ENCODE measurements at places on chromosomes 4 and X.

DNA sequence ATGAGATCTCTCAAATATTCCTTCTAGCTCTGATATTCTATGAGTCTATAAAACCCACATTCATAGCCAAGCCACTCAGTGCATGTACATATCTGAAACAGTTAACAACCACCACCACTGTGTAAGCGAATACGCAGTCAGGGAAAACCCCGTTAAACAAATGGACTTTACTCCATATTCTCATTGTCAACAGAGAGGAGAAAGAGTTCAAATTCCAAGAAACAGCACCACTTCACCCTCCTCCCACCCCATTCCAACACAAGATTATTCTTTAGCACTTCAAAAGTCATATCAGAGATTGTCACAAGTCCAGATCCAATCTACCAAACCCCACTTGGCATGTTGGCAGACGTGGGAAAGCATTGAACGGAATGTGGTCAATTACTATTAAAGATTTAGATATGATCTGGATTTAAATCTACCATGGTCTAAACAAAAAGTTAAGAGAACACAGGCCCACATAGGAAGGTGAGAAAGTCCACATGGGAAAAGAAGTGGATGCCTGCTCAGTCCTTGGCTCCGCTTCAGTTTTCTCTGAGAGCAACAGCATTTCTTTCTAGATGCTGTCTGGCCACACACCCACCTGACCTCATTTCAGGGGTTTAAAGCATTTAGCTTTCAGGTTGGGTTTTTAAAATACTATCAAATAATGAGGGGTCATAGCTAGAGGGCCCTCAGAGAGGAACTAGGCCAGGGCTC, 39.8 kb upstream of the KLHL13 start:
- no peak for DNase-seq

GRCh38 chrX:155215443-155216178, 649 bp upstream of the VBP1 start:
- DNase-seq = no peak

DNA sequence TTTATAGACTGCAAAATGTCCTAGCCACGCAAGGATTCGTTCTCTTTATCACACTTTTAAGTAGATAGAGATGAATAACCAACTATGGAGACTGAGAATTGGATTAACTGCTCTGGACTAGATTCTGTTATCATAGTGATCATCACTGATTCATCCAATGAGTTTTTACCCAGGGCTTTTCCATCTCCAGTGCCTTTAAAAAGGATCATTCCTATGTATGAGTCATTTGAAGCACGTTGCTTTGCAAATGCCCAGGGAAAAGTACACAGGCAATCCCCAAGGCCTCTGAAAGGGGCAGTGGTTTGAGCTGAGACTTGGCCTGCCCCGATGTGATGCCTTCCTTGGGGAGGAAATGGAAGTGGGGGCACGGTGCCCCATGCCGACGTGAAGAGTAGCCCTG, 122.7 kb upstream of the PSAPL1 start:
- DNase-seq = no peak

DNA sequence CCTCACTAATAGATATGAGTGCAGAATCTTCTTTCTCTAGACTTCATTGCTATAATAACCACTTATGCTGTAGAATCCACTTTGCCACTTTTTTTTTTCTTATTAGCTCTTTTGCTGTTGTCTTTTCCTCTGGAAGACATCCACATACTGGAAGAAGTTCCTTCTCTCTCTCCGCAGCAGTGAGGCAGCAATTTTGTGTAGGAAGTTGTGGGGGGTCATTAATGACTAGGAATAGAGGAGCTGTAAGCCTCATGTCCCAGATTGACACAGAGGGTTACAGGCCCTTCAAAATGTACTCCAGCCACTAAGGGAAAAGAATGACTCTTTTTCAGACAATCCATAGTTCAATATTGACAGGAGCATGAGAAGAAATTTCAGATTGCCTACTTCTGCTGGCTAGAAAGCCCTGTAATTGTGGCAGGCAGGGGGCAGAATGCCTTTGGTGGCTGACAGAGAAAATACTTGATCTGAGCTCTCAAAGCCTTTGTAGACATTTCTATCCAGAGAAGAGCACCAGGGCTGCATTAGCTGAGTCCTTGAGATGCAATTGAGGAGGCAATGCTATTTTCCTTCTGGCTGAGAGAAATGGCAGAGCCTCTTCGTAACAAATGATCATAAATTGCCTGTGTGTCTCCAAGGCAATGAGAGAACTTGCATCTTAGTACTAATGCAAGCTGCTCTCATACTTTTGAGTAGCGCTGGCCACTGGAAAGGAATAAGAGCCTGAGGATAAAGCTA, 856.2 kb downstream of the STIM2 start:
- no peak for DNase-seq

GRCh38 chr4:101171747-101172146, 175.6 kb downstream of the PPP3CA start:
- DNase-seq = no peak

DNA sequence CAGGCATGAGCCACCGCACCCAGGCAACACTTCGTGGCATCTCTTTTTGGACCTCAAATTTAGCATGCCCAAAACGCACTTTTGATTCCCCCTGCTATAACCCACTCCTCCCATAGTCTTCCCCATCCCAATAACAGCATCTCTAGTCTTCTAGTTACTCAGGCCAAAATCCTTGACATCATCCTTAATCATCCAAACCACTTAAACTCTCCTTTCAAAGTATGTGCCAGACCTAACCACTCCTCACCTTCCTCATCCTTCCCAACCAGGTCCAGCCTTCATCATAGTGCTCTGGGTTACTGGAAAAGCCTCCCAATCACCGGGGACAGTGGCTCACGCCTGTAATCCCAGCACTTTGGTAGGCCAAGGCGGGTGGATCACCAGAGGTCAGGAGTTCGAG, 41.9 kb downstream of the AFAP1 start:
- DNase-seq = no peak

DNA sequence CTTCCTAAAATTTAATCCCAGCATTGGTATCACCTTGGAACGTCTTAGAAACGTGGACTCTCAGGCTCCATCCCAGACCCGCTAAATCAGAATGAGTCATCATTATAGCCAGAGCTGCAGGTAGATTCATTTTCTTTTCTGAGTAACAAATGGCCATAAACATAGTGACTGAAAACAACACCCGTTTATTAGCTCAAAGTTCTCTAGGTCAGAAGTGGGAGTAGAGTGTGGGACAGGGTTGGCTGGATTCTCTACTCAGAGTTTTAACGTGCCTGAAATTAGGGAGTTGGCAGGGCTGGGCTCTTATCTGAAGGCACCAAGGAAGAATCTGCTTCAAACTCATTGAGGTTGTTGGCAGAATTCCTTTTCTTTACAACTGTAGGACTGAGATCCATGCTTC, 101.8 kb upstream of the C1QTNF7 start:
- no peak for DNase-seq

DNA sequence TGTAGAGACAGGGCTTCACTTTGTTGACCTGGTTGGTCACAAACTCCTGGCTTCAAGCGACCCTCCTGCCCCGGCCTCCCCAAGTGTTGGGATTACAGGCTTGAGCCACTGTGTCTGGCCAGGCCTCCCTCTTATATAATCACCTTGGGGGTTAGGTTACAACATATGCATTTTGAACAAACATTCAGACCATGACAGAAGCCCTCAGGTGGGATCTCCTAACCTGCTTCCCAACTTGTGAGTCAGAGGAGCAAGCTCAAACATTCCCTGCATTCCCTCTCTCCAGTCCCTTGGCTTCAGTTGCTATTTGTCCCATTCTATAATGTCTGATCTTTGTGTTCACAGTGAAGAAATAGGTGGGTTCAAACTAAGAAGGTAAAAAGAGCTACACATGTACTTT, 76.5 kb upstream of the NRK start:
- no peak for DNase-seq

DNA sequence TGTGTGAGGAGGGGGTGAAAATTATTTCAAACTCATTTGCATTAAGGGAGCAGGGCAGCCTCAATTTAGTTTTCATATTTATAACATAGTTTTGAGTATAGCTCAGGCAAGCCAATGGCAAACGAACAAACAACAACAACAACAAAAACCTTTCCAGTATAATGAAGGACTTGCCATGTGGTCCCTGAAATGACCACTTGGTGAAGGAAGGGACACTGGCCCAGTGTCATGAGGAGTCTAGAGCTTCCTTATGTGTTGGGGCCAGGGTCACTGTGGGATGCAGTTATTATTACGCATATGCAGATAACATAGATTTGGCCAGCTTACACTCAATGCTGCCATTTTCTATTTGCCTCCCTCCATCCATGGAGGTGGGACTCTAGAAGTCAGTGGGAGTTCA, 23.3 kb downstream of the NKX3-2 start:
- no peak for DNase-seq

DNA sequence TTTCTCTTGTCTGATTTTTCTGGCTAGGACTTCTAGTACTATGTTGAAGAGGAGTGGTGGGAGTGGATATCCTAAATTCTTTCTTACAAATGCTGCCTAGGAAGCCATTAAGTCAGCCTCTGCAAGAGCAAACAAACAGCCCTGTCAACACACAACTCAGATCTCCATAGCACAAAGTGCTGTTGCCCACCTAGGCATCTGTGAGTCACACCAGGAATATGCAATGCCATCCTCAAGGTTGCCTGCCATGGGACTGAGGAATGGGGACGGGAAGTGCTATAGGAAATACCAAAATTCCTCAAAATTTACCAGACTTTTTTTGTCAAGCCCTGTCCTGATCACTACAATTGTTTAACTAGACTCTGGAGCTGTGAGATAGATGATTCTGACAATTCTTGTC, 466.9 kb downstream of the FSTL5 start:
- no peak for DNase-seq

DNA sequence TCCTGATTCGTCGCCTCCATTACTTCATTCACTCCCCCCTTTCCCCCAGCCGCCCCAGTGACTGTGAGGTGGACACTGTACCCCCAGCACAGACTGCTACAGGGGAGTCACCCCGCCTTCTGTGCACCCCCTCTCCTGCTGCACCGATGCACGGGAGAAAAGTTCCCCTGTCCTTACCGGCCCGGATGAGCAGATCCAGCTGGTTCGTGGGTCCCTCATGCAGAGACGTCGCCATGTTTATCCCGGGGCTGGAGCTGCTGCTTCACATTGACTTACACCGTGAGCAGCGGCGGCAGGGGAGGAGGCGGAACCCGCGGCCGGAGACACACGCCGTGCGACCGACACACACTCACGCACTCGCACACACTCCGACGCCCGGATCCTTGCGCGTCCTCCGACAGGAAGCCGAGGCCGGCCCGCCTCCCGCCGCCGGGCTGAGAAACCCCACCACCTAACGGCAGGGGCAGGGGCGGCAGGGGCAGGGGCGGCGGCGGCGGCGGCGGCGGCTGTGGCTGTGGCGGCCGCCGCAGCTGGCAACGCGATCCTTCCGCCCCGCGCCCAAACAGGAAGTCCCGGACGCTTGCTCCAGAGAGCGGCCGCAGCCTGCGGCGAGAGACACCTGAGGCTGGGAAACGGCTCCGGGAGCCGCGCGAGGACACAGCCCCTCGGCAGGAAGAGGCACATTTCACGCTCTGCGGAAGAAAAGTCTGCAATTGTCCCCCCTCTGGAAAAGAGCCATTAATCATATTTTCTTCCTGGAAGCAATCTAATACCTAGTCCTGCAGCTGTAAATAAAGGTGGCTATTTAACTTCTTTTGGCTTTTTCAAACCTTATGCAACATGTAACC, 68.6 kb downstream of the NOCT start:
- peak; percentile 90 for DNase-seq

GRCh38 chr4:138327338-138327737, 85.2 kb upstream of the SLC7A11 start:
- DNase-seq = no peak

- DNase-seq = no peak
These were observed 186.4 kb downstream of the AFAP1 start for GRCh38 chr4:7753271-7753670.

- no peak for DNase-seq
These were observed 16.5 kb downstream of the ADH6 start for GRCh38 chr4:99202536-99202935.

GRCh38 chrX:35351212-35351611, 408.6 kb downstream of the FAM47B start:
- DNase-seq = no peak

DNA sequence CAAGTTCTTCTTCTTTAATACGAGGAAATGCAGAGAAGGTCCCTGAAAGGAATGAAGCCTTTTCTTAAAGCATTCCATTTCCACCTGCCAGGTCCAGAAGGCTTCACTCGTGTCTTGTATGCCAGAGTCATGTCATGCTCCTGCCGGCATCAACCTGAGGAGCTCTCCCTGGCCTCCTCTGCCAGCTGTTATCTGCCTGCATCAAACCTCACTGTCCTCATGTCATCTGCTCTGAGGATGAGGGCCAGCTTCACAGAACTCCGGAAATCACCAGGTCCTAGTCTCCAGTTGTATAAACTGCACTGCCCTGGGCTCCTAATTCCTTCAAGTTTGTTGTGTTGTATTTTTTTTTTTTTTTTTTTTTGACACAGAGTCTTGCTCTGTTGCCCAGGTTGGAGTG, 20.0 kb upstream of the S100G start:
- no peak for DNase-seq

DNA sequence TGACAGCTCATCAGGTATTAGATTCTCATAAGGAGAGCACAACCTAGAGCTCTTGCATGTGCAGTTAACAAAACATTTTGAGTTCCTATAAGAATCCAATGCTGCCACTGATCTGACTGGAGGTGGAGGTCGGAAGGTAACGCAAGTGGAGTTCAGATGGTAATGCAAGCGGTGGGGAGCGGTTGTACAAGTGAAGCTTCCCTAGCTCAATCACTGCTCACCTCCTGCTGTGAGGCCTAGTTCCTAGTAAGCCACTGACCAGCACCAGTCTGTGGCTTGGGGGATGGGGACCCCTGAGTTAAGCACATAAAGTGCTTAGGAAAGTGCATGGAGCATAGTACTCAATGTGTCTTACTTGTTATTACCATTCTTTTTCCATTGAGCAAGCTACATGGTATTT, 983.2 kb upstream of the IGFBP7 start:
- DNase-seq = peak; percentile 27

- DNase-seq = no peak
These were observed 15.3 kb downstream of the AMER1 start for GRCh38 chrX:64190136-64190740.

DNA sequence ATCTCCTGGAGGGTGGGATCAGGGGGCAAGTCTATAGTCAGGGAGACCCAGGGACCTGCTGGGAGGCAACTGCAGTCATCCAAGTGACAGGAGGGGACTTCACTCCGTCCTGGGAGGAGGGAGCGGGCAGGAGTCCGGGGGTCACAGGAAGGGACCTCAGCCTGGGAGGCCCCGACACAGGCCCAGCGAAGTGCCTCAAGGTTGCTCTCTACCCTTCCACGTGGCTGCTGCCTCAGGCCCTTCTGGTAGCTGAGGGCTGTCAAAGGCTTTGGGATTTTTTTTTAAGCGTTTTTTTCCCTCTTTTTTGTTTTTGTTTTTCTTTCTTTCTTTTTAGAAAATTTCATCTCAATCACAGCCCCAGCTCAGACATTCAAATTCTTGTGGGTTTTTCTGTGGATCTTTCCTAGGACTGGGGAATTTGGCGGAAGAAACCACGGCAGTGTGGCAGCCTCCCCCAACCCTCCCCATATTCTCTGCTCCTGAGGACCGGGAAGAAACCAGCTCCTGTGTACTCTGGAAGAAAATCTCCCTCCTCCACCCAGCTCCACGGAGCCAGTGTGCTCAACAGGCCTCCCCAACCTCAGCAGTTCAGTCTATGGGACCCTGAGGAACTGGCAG, 1.4 kb upstream of the HAUS7 start:
- no peak for DNase-seq

GRCh38 chr4:186095406-186095805, 9.1 kb upstream of the FAM149A start:
- no peak for DNase-seq

Data from WTC11 (cell line).